ENCODE measurements at places on chromosomes 2 and 18. TPM values are rescaled to one million over a fixed set of nuclear protein-coding genes. Genes with fewer than 3 reads are reported as not detected.
A peak's percentile ranks its signal among the peaks of the same experiment; 100 is the strongest.

PID1 gene
- total RNA-seq = not detected

ATP6V1C2 gene
- total RNA-seq = 0.05 TPM

GRCh38 chr2:97997784-97998392 lies 2.1 kb upstream of the TMEM131 start:
- H3K4me1 ChIP-seq = peaks cover 22% of the 10 kb centered on the region
- peaks cover 6% of the 10 kb centered on the region for H3K36me3 ChIP-seq
- no peak overlapping the region for H3K27ac ChIP-seq
- no peak overlapping the region for H3K4me3 ChIP-seq

DNA sequence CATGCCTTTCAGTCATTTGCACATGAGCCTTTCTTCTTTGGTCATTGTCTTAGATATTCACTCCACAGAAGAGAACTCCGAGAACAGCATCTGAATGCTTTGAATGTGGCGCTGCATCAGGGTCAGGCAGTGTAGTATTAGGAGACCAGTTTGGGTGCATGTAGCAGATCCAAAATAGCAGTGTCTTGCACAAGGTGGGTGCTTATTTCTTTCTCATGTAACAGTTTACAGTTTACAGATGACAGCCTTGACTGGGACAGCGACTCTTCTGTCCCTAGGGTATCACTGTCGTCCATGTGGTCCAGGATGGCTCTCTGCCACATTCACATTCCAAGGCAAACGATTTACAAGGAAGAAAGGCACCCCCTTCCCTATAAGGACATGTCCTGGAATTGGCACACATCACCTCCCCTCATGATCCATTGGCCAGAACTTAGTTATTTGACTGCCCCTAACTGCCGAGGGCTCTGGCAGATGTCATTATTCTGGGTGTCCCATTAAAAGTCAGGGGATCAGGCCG lies 101.0 kb downstream of the STPG4 start:
- peaks cover 21% of the 10 kb centered on the region for H3K4me1 ChIP-seq
- DNase-seq = no peak
- peaks cover 36% of the 10 kb centered on the region for H3K36me3 ChIP-seq
- no peak overlapping the region for H3K4me3 ChIP-seq
- no peaks in the 10 kb centered on the region for H3K27me3 ChIP-seq
- no peak overlapping the region for H3K27ac ChIP-seq

GRCh38 chr18:38759457-38759856 lies 1193.9 kb upstream of the CELF4 start:
- no peak overlapping the region for H3K4me3 ChIP-seq
- no peak for DNase-seq
- no peaks in the 10 kb centered on the region for H3K4me1 ChIP-seq

DNA sequence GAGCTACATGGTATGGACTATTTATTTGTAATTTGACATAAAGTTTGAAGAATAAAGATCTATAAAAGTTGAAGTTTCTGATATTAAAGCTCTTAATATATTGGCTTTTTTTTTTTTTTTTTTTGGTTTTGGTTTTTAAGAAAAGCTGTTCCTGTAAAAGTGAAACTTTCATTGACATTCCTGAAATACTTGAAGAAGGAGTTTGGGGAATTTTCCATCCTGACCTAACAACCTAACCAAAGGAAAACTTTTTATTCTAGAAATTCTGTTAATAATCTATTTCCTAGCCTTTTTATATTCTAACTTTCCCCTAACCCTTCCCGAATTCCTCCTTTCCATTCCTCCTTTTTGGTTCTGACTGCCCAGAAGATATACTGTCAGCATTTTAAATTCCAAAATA lies 83.7 kb downstream of the ACSL3 start:
- peaks cover 14% of the 10 kb centered on the region for H3K4me1 ChIP-seq
- H3K27me3 ChIP-seq = peaks cover 8% of the 10 kb centered on the region
- H3K27ac ChIP-seq = no peak overlapping the region
- no peak for DNase-seq
- no peak overlapping the region for H3K4me3 ChIP-seq
- H3K36me3 ChIP-seq = no peaks in the 10 kb centered on the region

GRCh38 chr2:17683981-17684380 lies 69.6 kb downstream of the SMC6 start:
- H3K27me3 ChIP-seq = no peaks in the 10 kb centered on the region
- DNase-seq = no peak
- peaks cover 27% of the 10 kb centered on the region for H3K36me3 ChIP-seq
- H3K27ac ChIP-seq = no peak overlapping the region
- H3K4me3 ChIP-seq = no peak overlapping the region

- no peak overlapping the region for H3K4me3 ChIP-seq
- peaks cover 5% of the 10 kb centered on the region for H3K27me3 ChIP-seq
- no peaks in the 10 kb centered on the region for H3K36me3 ChIP-seq
- H3K27ac ChIP-seq = no peak overlapping the region
Measured at GRCh38 chr2:86234563-86235131, 35.4 kb downstream of the MRPL35 start.

DNA sequence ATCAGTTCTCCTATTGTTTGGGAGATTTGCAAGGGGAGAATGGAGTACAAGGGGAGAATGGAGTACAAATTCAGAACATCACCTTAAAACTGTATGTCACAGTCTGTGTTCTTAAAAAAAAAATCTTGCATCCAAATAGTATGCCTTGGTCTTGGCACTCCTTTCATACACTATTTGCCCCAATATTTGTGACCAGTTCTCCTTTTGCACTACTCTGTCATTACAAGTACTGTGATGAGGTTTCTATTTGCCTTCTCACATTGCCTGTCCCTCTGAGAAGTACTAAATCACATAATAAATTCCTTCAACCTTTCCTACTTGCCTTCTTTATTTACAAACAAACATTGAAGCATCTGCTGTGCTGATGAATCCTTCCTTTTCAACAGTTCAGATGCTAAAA lies 36.0 kb upstream of the NCK2 start:
- H3K36me3 ChIP-seq = no peaks in the 10 kb centered on the region
- H3K4me3 ChIP-seq = no peak overlapping the region
- DNase-seq = no peak
- H3K4me1 ChIP-seq = peaks cover 5% of the 10 kb centered on the region
- peaks cover 18% of the 10 kb centered on the region for H3K27me3 ChIP-seq

DNA sequence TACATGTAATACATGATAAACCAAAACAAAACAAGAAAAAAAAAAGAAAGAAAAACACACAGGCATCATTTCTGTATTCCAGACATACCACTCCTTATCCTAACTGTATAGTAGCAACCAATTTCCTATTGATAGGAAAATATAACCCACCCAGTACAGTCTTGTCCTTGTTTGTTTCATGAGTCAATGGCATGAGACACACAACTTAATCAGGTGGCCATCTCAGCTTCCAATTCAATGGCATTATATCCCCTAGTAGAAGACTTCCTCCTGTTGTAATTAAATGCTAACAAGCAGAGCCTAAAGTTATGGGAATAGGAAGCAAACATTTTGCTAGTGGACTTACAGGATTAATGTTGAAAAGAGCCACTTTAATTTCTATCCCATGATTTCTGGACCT lies 121.0 kb upstream of the NOL4 start:
- DNase-seq = no peak
- no peaks in the 10 kb centered on the region for H3K27me3 ChIP-seq
- no peak overlapping the region for H3K4me3 ChIP-seq
- H3K4me1 ChIP-seq = no peaks in the 10 kb centered on the region
- H3K27ac ChIP-seq = no peak overlapping the region

DNA sequence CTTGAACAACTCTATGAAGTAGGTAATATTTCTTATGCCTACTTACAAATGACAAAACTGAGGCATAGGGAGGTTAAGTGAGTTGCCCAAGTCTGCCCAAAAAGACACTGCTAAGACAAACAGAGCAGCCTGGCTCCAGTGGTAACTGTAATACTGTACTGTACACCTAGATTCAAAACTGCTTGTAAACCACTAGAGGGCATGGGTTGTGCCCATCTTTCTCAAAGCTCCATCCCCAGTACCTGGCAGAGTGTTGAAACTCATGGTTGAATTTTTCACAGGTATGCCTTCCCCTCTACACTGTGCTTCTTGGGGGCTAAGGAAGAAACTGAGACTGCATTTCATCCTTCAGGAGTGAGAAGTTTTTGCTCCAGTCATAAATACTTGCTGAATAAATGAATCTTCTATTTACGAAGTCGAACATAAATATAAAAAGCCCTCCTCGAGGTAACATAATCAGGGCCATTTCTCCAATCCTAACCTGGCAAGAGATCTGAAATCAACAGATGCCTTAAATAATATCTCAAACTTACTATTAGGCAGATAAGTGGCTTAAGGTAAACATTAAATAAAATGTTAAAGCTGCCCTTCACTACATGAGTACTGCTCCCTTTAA lies 2.0 kb downstream of the PPP4R1 start:
- H3K27ac ChIP-seq = no peak overlapping the region
- H3K36me3 ChIP-seq = peaks cover 13% of the 10 kb centered on the region
- DNase-seq = no peak

SLC38A11 gene
- not detected for total RNA-seq

IL36RN gene
- total RNA-seq = not detected

UBR3 gene
- 29.6 TPM for total RNA-seq

GRCh38 chr18:6021306-6022073 lies 126.2 kb upstream of the TMEM200C start:
- no peak overlapping the region for H3K4me3 ChIP-seq
- H3K27ac ChIP-seq = no peak overlapping the region
- no peaks in the 10 kb centered on the region for H3K27me3 ChIP-seq
- H3K36me3 ChIP-seq = no peaks in the 10 kb centered on the region
- DNase-seq = no peak

DNA sequence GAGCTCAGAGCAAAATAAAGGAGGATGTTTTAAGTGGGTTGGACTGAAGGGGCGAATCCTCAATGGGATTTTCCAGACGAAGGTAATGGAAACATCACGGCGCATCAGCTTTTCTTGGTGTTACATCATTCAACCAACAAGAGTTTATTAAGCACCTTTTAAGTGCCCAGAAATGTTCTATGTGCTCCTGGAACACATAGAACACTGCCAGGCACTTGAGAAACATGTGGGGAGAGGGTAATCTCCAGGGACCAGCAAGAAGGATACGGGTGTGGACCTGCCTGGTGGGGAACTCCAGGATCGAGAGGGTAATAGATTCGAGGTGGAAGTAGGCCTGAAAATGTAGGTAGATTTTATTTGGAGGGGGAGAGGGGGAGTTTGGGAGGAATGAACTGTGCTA lies 168.6 kb downstream of the PRKCE start:
- H3K36me3 ChIP-seq = no peaks in the 10 kb centered on the region
- H3K4me3 ChIP-seq = no peak overlapping the region
- no peaks in the 10 kb centered on the region for H3K27me3 ChIP-seq

GALNT3 gene
- 4.8 TPM for total RNA-seq

DNA sequence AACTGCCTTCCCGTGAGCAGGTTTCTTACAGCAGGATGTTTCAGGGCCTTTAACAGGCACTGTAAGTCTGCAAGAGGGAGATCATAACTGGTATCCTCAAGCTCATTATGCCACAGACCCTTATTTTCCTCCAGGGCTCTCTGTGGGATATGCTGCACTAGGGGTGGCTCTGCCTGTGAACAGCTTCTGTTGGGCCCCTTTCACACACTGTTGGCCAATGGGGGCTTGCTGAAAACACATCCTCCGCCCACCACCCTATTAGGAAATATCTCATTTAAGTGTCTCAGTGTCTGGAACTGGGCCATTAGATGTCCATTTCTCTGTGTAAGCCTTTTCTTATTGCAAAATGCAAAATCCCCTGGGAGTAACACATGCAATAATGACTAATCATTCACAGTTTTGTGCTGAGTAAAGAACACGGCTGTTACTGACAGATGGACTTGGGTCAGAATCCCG lies 414.3 kb upstream of the HS6ST1 start:
- peaks cover 16% of the 10 kb centered on the region for H3K4me1 ChIP-seq
- H3K4me3 ChIP-seq = no peak overlapping the region
- H3K27ac ChIP-seq = no peak overlapping the region
- DNase-seq = no peak
- H3K36me3 ChIP-seq = no peaks in the 10 kb centered on the region
- H3K27me3 ChIP-seq = peaks cover 23% of the 10 kb centered on the region

RTP5 gene
- not detected for total RNA-seq

GRCh38 chr2:68352651-68353391 lies 12.3 kb upstream of the PLEK start:
- H3K4me1 ChIP-seq = no peaks in the 10 kb centered on the region
- H3K36me3 ChIP-seq = no peaks in the 10 kb centered on the region
- peaks cover 22% of the 10 kb centered on the region for H3K27me3 ChIP-seq
- no peak overlapping the region for H3K4me3 ChIP-seq

NDUFB3 gene
- 121 TPM for total RNA-seq

DNA sequence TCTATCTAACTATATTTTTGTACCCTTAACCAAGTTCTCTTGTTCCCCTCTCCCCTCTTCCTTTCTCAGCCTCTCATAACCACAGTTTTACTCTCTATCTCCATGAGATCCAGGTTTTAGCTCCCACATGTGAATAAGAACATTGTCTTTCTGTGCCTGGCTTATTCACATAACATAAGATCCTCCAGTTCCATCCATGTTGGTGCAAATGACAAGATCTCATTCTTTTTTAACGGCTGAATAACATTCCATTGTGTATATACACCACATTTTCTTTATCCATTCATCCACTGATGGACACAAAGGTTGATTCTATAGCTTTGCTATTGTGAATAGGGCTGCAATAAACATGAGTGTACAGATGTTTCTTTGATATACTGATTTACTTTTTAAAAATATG lies 83.9 kb upstream of the TMEM178A start:
- peaks cover 6% of the 10 kb centered on the region for H3K27me3 ChIP-seq
- H3K36me3 ChIP-seq = no peaks in the 10 kb centered on the region
- H3K4me3 ChIP-seq = no peak overlapping the region
- H3K4me1 ChIP-seq = no peaks in the 10 kb centered on the region

COPS7B gene
- total RNA-seq = 61.1 TPM

DNA sequence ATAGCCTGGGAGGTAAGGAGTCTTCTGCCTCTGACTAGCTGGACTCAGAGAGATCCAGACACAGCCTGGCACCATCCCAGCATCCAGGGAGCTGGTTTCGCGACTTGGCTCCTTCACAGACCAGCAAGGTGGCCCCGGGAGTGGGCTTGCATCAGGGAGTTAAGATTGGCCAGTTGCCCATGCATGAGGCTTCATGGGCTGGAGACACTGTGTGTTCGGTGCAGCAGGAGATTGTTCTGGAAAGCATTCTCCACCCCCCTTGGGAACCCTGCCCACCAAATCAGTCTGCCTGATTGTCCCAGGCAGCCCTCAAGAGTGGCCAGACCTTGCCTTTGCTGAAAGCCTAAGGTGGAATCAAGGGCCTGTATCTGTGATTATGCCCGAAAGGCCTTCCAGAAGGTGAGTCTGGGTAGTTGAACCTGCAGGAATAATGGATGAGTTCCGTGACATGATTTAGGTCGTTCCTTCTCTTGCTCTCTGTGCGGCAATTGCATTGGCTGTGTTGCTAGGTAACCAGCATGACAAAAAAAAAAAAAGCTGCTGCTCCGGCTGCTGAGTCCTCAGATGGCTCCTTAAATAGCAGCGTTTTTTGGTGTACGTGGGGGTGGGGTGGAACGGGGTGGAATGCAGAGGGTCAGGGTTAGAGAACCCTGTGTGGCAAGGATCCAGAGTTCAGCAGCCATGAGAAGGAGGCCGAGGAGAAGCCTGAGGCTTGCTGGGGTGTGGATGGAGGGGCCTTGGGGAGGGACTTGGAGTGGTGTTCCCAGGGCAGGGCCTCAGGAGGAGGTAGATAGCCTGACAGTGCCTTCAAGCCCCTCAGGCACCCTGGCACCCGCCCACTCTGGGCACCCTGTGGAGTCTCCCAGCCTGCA lies 93.0 kb upstream of the MCFD2 start:
- H3K36me3 ChIP-seq = peaks cover 40% of the 10 kb centered on the region
- no peak overlapping the region for H3K4me3 ChIP-seq
- H3K27ac ChIP-seq = peak overlapping the region; percentile 29
- no peaks in the 10 kb centered on the region for H3K27me3 ChIP-seq
- H3K4me1 ChIP-seq = no peaks in the 10 kb centered on the region

SPATA3 gene
- not detected for total RNA-seq

PRKAG3 gene
- not detected for total RNA-seq

Data from activated T-helper 1 cell treated with anti-CD3 and anti-CD28 coated beads, Interleukin-12 subunit alpha, Interleukin-12 subunit beta, Interleukin-2, Interleukin-4 antibody, amounts not matched to agents 30 ng/mL and 10 ng/mL and 1 ng/mL, durations not matched to agents 14 hours and 24 hours and 36 hours (primary cell).